ENCODE measurements at places on chromosomes 5 and 9.

GRCh38 chr5:97063251-97063650, 79.2 kb downstream of the LIX1 start:
- DNase-seq = no peak

DNA sequence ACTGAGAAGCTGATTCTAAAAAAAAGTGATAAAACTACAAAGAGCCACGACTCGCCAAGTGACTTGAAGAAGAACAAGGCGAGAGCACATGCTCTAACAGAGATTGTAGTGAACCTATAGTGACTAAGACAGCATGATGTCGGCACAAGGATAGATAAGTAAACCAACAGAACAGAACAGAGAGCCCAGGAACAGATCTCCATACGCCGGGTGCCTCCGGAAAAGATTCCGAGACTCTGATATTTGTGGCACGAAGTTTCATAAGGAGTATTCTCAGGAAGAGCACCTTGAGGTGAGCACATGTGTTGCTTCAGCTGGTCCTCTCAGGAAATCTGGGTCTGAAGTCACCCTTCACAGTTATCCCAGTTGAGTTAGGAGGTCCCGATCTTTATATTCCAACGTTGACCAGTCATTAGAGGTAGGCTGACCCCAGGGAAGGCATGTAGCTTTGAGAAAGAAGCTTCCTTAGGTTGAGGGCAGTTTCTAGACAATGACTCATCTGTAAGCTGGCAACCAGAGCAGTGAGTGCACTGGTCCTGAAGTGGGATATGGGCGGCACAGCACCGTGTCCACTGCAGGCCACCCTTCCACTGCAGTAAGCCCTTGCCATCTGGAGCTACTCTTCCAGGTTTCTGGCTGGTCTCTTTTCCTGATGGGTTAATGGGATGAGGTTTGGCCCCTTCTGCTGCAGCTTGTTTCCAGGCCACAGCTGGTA, 13.6 kb upstream of the CLK4 start:
- DNase-seq = no peak

GRCh38 chr5:178674334-178674733, 47.5 kb upstream of the CLK4 start:
- peak; percentile 25 for DNase-seq

DNA sequence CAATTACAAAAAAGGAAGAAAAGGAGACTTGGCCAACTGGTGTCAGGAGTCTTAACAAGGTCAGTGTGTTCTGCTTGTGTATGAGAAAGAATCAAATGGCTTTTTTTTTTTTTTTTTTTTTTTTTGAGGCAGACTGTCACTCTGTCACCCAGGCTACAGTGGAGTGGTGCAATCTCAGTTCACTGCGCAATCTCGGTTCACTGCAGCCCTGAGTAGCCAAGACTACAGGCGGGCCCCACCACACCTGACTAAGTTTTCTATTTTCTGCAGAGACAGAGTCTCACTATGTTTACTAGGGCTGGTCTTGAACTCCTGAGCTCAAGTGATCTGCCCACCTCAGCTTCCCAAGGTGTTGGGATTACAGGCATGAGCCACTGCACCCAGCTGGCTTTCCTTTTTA, 3.1 kb upstream of the IL7R start:
- no peak for DNase-seq

DNA sequence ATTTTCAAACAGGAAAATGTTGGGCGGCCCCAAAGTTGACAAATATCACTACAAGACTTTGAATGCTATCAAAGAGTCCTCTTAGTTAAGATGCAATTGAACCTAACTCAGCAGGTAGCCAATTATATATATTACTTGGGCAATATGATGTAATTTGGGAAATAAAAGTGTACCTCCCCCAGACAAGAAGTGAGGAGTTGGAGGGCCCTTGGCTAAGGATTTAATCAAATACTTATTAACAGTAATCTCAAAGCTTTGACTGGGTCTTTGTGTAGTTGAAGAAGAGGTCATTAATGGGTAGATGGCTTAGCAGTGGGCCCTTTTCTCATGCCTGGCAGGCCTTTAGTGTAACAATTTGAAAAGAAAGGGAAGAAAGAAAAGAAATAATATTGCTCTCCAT, 599.0 kb downstream of the CSNK1G3 start:
- no peak for DNase-seq

- DNase-seq = peak; percentile 51
Observed at GRCh38 chr9:77883846-77884771, 147.5 kb downstream of the GNAQ start.

DNA sequence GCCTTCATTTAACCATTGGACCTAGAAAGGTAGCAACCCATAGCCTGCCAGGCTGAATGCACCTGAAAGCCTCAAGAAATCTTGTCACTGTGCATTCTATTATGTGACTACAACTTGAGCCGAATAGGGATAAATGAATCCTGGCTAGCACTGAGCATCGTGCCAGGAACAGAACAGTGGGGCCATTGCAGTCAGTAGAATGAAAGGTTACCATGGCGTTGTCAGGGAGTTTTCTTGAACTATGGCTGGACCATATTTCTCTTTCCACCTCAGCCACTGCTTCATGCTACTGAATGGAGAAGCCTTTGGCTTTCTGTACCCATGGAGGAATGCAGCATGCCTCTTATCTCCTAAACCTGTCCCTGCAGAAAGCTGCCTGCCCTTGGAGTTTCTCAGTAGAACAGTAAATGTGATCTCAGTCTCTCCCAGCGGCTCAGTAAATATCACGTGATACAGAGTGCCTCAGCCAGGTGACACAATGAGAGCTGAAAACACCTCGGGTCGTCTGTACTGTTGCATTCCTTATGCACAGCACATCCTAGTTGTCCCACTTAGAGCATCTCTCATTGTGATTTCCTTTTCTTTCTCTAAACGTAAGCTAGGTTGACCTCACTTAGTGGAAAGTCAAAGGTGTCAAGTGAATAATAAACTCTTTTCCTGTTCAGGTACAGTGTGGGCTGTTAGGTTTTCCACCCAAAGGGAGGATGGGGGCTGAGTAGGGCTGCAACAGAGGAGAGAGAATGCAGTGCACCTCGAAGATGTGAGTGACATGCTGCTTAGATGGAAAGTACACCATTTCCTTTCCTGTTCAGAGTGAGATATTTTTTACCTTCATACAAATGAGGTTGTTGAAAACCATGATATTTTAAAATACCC, 115.3 kb downstream of the MACIR start:
- DNase-seq = no peak

- peak; percentile 85 for DNase-seq
Observed at GRCh38 chr5:146965761-146966659, 87.5 kb upstream of the PPP2R2B start.

DNA sequence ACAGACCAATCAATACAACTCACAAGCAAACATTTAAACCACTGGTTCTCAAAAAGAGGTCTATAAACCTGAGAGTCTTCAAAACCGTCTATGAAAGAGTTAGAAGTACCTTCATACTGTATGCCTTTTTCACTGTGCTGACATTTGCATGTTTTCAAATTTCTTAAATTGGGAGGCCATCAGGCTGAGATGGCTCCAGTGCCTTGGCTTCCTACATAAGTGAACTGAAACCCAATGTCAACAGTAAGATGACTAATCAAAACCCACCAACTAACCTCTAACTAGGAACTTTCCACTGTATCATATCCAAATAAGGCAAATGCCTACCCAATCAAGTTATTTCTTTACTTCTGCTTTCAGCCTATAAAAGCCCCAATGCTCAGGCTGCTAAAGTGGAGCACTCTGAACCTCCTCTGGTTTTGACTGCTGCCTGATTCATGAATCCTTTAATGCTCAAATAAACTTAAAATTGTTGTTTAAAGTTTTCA, 35.1 kb downstream of the FAM13B start:
- no peak for DNase-seq

DNA sequence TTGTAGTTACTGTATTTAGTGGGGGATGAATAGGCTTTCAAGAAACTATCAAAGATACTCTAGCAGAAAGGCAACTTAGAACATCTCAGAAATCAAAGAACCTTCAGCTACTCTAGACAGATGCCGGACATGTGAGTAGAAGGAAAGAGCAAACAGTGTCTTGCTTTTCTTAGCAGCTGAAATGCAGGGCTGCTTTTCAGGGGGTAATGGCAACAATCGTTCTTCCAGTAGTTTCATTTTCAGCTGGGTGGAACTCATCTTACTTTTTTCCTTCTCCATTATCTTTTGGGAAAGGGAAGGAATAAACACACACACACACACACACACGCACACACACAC, 281.6 kb downstream of the CRB2 start:
- peak; percentile 23 for DNase-seq

DNA sequence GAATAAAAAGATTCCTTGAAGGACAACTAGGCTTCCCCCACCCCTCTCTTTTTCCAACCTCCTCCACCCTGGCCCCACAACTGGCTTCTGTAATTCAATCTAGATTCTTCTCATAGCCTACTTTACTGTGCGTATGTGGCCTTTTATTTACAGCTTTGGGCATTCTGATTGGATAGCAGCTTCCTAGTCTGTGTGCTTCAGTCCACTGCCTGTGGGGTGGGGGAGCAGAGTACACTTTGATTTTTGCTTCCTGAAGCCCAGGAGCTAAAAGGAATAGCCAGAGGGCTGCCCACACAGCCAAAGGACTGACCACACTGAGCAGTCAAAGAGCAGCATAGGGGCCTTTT, 30.4 kb downstream of the RUSC2 start:
- peak; percentile 24 for DNase-seq

GRCh38 chr5:170449232-170449631, 54.6 kb upstream of the KCNIP1 start:
- no peak for DNase-seq

GRCh38 chr5:176847726-176848290, 37.4 kb downstream of the UNC5A start:
- DNase-seq = no peak

GRCh38 chr5:83249156-83249555, 171.8 kb downstream of the XRCC4 start:
- DNase-seq = no peak

GRCh38 chr9:96232539-96233241, 69.3 kb downstream of the HSD17B3 start:
- DNase-seq = peak; percentile 75

GRCh38 chr9:79362100-79363081, 209.4 kb upstream of the TLE4 start:
- DNase-seq = no peak

GRCh38 chr5:9409413-9409960, 136.4 kb downstream of the SEMA5A start:
- no peak for DNase-seq

GRCh38 chr5:168916266-168916665, 337.1 kb upstream of the PANK3 start:
- DNase-seq = no peak

GRCh38 chr5:120657104-120657503, 193.0 kb downstream of the PRR16 start:
- no peak for DNase-seq

GRCh38 chr5:20215257-20215656, 227.3 kb upstream of the CDH18 start:
- DNase-seq = no peak

DNA sequence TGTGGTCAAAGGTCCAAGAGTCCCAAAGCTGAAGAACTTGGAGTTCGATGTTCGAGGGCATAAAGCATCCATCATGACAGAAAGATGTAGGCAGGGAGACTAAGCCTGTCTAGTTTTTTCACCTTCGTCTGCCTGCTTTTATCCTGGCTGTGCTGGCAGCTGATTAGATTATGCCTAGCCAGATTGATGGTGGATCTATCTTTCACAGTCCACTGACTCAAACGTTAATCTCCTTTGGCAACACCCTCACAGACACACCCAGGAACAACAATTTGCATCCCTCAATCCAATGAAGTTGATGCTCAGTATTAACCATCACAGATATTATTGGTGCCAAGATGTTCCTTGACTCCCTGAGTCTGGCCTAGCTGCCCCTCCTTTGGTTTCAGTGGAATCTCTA, 530.8 kb upstream of the CLINT1 start:
- no peak for DNase-seq

GRCh38 chr9:98971168-98971914, 27.6 kb downstream of the COL15A1 start:
- peak; percentile 57 for DNase-seq

- peak; percentile 69 for DNase-seq
Observed at GRCh38 chr5:78472469-78473106, 112.2 kb downstream of the SCAMP1 start.

GRCh38 chr5:155029240-155029639, 15.7 kb downstream of the KIF4B start:
- DNase-seq = no peak

- no peak for DNase-seq
Observed at GRCh38 chr5:159096243-159096923, 3.3 kb downstream of the EBF1 start.

- DNase-seq = no peak
Observed at GRCh38 chr5:158897444-158898160, 202.1 kb downstream of the EBF1 start.

GRCh38 chr5:14175381-14175780, 32.2 kb downstream of the TRIO start:
- no peak for DNase-seq

DNA sequence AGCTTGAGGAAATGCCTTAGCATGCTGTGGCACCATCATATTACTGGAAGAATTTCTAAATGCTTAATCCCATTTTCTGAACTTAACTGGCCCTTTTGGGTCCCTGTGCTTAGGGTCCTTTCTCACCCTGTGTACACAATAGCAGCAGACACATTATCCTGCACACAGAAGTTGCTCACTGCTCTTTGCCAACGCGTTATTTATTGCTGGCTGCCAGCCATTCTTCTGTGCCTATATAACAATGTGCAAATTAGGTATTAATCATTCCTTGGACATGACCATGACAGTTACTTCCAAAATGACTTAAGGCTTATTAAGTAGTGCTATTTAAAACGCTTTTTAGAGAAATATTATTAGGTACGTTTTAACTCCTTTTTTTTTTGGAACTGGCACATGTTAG, 134.7 kb downstream of the FBN2 start:
- DNase-seq = no peak

DNA sequence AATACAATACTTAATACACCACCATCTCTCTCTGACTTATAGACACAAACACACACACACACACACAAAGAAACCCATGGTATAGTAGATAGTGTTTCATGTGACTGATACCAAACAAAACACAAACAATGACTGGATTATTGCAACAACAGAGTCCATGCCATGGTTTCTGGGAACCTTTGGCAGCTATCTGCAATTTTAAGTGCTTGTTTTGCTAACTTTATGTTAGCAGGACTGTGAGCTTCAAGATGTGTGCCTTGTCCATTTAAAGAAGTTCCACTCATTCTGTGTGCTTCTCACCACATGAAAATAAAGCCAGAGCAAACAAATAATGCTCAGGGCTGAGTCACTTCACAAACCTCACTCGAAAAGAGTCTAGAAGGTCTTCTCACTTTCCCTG, 15.1 kb upstream of the LURAP1L start:
- peak; percentile 68 for DNase-seq

DNA sequence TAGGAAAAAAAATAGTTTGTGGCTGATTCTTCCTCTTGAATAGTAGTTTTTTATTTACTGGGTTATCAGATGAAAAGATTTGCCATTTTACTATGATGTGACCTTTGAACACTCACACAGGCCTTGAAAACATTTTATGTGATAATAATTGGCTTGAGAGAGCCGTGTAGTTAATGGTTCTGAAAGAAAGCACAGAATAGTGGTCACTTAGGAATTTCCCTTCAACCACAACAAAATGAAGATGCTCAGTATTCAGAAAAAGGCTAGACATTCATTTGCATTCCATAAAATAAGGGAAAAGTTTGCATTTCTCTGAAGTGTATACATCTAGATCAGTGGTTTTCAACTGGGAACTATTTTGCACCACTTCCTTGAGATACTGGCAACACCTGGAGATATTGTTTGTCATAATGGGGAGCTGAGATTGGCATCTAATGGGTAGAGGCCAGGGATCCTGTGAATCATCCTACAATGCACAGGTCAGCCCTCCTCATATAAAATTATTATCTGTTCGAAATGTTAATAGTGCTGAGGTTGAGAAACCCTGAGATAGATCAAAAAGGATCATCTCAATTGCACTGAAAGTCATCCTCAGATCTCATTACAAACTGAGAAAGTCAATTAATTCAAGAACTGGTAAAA, 446.4 kb upstream of the CCNG1 start:
- no peak for DNase-seq
